ENCODE measurements at places on chromosomes 1 and 21. TPM values are rescaled to one million over a fixed set of nuclear protein-coding genes. Genes with fewer than 3 reads are reported as not detected.
A peak's percentile ranks its signal among the peaks of the same experiment; 100 is the strongest.

DNA sequence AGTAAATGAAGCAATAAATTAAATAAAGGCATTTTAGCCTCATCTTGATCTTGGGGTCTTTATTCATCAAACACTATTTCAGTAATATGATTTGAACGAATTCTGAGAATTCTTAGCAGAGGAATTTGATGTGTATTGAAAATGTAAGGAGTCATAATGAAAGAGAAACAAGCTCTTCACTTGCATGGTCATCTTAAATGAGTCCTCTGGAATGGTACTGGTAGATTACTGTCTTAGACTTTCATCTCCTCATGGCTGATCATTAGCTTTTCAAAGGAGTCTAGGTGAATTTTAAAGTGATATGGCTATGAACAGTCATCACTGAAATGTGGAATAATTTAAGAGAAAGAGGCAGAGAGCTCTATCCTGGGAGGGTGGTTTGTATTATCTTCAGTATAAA lies 30.0 kb downstream of the PRRC2C start:
- H3K27ac ChIP-seq = no peak overlapping the region
- no peaks in the 10 kb centered on the region for H3K4me1 ChIP-seq
- no peak for DNase-seq
- H3K36me3 ChIP-seq = peaks cover 4% of the 10 kb centered on the region

ABCA4 gene
- total RNA-seq = 0.63 TPM

DNA sequence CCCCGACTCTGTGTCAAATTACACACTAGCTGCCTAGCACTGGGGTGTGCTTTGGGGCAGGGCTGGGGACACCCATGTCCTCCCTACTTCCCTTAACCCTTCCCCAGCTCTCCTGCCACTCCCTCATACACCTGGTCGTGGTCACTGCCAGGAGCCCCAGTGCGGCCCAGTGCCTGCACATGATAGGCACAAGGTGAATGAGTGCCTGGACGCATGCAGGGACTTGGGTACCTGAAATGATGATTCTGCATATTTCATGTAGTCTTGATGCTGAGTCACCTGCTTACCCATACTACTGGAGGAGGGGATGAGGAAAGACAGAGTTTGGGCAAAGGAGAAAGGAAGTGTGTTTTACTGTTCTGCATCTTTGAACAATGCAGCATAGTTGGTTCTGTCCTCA lies 1.5 kb upstream of the VANGL2 start:
- no peak overlapping the region for H3K4me3 ChIP-seq
- H3K4me1 ChIP-seq = no peaks in the 10 kb centered on the region
- no peaks in the 10 kb centered on the region for H3K36me3 ChIP-seq
- H3K27ac ChIP-seq = no peak overlapping the region
- no peak for DNase-seq

DNA sequence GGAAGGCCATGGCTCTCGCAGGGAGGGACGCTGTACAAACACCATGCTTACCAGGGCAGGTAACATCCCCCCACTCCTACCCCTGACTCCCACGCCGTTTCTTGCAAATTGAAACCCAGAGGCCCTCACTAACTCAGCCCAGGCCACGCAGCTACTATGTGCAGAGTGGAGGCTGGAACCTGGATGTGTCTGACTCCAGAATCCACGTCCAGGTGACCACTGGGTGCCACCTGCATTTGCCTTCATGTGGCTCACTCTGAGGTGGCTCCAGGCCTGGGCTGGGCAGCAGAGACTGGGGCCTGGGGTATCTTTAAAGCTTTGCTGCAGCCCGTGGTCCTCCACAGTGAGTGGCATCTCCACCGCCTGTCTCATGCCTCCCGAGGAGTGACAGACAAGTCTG lies 29.6 kb upstream of the AJAP1 start:
- no peak overlapping the region for H3K4me3 ChIP-seq
- H3K36me3 ChIP-seq = no peaks in the 10 kb centered on the region
- H3K27ac ChIP-seq = no peak overlapping the region
- no peak for DNase-seq
- H3K4me1 ChIP-seq = no peaks in the 10 kb centered on the region
- no peaks in the 10 kb centered on the region for H3K27me3 ChIP-seq

- H3K4me1 ChIP-seq = no peaks in the 10 kb centered on the region
- no peak overlapping the region for H3K27ac ChIP-seq
- no peaks in the 10 kb centered on the region for H3K27me3 ChIP-seq
- peak; percentile 25 for DNase-seq
- no peak overlapping the region for H3K4me3 ChIP-seq
Observed at GRCh38 chr1:53503433-53504217, 44.4 kb downstream of the DMRTB1 start.

GRCh38 chr1:241485554-241485992 lies 34.0 kb downstream of the FH start:
- DNase-seq = no peak
- no peaks in the 10 kb centered on the region for H3K4me1 ChIP-seq
- no peak overlapping the region for H3K4me3 ChIP-seq
- no peaks in the 10 kb centered on the region for H3K27me3 ChIP-seq
- H3K27ac ChIP-seq = no peak overlapping the region

- peak overlapping the region; percentile 4 for H3K27ac ChIP-seq
- no peak for DNase-seq
- peaks cover 4% of the 10 kb centered on the region for H3K36me3 ChIP-seq
- no peaks in the 10 kb centered on the region for H3K27me3 ChIP-seq
- H3K4me1 ChIP-seq = peaks cover 4% of the 10 kb centered on the region
Observed at GRCh38 chr1:225876900-225877510, 5.2 kb downstream of the TMEM63A start.

HES3 gene
- not detected for total RNA-seq

DNA sequence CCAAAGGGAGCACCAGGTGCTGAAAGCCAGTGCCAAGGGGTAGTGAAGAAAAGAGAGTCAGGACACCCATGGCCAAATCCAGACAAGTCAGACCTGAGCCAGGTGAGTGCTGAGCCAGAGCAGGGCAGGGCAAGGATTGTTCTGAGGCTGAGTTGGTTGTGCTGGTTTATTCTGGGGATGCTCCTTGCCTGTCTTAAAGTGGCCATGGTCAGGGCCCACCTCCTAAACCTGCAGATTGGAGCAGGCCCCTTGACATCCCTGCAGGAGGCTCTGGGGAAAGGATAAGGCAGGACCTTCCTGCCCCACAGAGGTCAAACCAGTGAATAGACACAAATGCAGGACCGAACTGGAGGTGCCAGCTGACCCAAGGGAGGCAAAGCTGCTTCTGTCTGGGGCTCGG lies 138.4 kb downstream of the HIVEP3 start:
- H3K36me3 ChIP-seq = no peaks in the 10 kb centered on the region
- no peak for DNase-seq
- H3K27me3 ChIP-seq = no peaks in the 10 kb centered on the region
- H3K4me3 ChIP-seq = no peak overlapping the region
- H3K27ac ChIP-seq = no peak overlapping the region

DNA sequence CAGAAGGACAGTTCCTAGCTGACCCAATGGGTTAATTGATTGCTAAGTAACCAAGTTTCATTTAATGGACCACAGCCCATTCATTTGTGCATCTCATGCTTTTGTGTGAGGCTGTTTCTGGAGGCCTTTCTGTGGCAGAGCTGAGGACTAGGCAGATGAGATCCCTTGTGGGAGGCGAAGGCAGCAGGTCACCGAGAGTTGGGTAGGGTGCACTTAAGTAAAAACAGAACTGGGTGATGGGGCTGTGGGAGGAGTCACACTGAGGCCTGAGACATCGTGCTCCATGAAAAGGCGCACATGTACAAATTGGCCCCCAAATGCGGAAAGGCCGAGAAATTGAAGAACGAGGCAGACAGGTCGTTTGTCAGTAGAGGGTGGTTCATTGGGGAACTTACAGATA lies 60.9 kb downstream of the S100B start:
- H3K27ac ChIP-seq = no peak overlapping the region
- no peak for DNase-seq
- no peak overlapping the region for H3K4me3 ChIP-seq
- H3K27me3 ChIP-seq = no peaks in the 10 kb centered on the region

- H3K27me3 ChIP-seq = no peaks in the 10 kb centered on the region
- no peak overlapping the region for H3K4me3 ChIP-seq
- no peak overlapping the region for H3K27ac ChIP-seq
- H3K4me1 ChIP-seq = no peaks in the 10 kb centered on the region
Observed at GRCh38 chr1:50231209-50231608, 122.5 kb downstream of the ELAVL4 start.

DNA sequence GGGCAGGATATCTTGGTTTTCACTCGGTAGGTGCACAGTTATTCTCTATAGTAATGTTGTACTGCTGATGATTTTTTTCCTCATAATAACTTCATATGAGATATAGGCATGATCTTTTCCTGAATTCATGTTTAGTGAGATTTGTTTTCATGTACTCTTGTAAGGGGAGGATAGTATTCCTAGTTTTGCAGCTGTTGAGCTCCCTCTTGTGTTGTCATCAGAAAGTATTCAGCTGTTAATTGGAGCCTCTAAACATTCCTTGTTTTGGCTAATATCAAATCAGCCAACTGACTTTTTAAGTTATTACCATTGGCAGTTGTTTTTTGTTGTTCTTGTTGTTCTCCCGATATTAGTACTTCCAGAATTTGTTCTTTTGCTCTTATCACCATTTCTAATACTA lies 24.4 kb downstream of the OR10R2 start:
- H3K36me3 ChIP-seq = no peaks in the 10 kb centered on the region
- no peaks in the 10 kb centered on the region for H3K27me3 ChIP-seq
- no peak for DNase-seq
- H3K4me3 ChIP-seq = no peak overlapping the region

DNA sequence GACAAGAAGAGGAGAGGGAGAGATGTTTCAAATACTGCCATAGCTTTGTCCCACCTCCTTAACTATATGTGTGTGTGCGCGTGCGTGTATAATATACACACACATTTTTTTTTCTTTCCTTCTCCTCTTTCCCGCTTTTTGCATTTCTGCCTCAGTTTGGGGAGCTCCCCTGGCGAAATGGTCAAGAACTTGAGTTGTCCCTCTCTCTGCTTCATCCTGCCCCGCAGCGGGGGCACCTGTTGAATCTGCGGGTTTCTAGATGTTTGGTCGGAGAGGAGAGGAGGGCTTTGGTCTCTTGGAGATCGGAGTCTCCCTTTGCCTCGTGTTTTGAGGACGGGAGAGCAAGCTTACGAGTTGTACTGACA lies 504 bp downstream of the SCCPDH start:
- peaks cover 4% of the 10 kb centered on the region for H3K36me3 ChIP-seq
- no peaks in the 10 kb centered on the region for H3K4me1 ChIP-seq
- DNase-seq = no peak
- H3K27ac ChIP-seq = peak overlapping the region; percentile 4
- H3K27me3 ChIP-seq = no peaks in the 10 kb centered on the region

GRCh38 chr1:205927247-205927646 lies 16.0 kb downstream of the SLC26A9 start:
- no peaks in the 10 kb centered on the region for H3K36me3 ChIP-seq
- DNase-seq = no peak
- no peaks in the 10 kb centered on the region for H3K27me3 ChIP-seq
- no peak overlapping the region for H3K27ac ChIP-seq
- no peak overlapping the region for H3K4me3 ChIP-seq

DNA sequence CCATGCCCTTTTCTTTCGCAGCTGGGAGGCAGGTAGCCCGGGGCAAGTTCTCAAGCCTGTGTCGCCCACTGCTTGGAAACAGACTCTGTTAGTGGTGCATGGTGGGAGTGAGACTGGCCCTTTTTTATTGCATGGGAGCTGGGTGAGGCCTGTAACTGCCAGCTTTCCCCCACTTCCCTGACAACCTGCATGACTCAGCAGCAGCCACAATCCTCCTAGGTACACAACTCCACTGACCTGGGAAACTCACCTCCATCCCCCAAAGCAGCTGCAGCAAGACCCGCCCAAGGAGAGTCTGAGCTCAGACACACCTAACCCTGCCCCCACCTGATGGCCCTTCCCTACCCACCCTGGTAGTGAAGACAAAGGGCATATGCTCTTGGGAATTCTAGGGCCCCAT lies 25.8 kb downstream of the PIGP start:
- no peaks in the 10 kb centered on the region for H3K4me1 ChIP-seq
- no peak for DNase-seq
- H3K27me3 ChIP-seq = no peaks in the 10 kb centered on the region
- no peaks in the 10 kb centered on the region for H3K36me3 ChIP-seq
- no peak overlapping the region for H3K4me3 ChIP-seq

ELAPOR1 gene
- 1.5 TPM for total RNA-seq

DNA sequence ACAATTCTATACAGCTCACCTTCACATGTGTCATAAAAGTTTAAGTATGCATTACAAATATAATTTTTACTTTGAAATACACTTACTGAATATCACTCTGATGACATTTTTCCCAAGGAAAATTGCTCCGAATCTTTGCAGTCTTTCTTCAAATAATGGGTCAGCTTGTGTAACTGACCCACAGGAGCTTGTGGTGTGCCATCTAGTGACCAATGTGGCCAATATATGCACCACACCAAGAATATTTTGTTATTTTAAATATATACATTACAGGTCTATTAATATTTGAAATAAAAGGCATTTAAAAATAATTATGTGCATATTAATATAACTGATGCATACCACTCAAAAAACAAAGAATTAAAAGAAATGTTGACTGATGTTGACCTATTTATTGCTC lies 271.4 kb downstream of the TBX15 start:
- H3K27me3 ChIP-seq = no peaks in the 10 kb centered on the region
- DNase-seq = no peak
- no peaks in the 10 kb centered on the region for H3K36me3 ChIP-seq
- no peaks in the 10 kb centered on the region for H3K4me1 ChIP-seq

DNA sequence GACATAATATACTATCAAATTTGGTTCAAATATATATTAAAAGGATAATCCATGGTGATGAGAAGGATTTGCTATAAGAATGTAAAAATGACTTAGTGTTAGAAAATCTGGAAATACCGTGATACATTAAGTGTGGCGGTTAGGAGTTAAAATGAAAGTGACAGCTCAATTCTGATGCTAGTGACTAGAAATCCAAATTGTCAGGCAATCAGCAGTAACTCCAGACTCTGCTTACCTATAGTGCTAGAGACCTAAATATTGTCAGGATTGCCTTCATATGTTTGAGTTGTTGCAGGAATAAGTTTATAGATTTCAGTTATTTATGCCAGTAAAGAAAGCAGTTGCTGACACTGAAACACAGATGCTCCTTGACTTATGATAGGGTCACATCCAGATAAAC lies 737.4 kb downstream of the MRPL39 start:
- H3K27me3 ChIP-seq = no peaks in the 10 kb centered on the region
- no peaks in the 10 kb centered on the region for H3K4me1 ChIP-seq
- no peaks in the 10 kb centered on the region for H3K36me3 ChIP-seq
- no peak for DNase-seq
- H3K4me3 ChIP-seq = no peak overlapping the region

- H3K27me3 ChIP-seq = no peaks in the 10 kb centered on the region
- peaks cover 2% of the 10 kb centered on the region for H3K36me3 ChIP-seq
- H3K4me3 ChIP-seq = no peak overlapping the region
- H3K27ac ChIP-seq = peak overlapping the region; percentile 32
- H3K4me1 ChIP-seq = peaks cover 13% of the 10 kb centered on the region
- no peak for DNase-seq
Observed at GRCh38 chr1:8415526-8416278, 97.8 kb downstream of the SLC45A1 start.
